ENCODE measurements at places on chromosomes 5 and 9.

- DNase-seq, result no peak
These were observed 633.6 kb downstream of the BNC2 start for GRCh38 chr9:16236882-16237281.

DNA sequence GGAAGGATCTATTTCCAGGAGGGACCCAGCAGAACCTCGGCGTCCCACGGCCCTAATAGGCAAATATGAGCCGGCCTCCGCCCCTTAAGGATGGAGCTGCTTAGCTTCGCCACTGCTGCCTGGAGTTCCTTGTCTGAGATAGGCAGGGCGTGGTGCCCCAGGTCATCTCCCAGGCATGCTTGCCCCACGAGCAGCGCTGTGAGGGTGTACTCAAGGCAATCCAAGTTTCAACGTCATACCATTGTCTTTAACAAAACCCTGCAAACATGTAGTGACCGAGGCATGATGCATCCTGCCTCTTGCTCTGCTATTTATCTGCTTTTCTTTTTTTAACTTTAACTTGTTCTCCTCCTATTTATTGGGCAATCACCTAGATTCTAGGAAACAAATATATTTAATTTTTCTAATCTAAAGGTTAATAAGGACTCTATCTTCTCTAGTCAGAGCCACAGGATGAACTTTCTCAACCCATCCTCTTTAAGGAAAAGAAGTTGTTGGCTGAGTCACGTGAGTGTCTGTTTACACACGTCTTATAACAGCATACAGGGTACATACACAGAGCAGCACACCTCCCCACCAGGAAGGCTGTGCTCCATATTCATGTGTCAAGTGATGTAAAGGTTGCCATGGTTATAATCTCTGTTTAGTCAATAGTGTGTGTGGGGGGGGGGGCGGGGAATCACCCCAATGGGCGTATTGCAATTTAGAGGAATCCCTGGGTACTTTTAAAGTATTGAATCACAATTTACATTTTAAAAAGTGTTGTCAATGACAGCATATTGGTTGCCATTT, 27.3 kb upstream of the ZSWIM6 start:
- no peak for DNase-seq

GRCh38 chr9:20684875-20685696, 1.0 kb downstream of the FOCAD start:
- DNase-seq, result no peak

- DNase-seq, result no peak
These were observed 1.2 kb downstream of the UCK1 start for GRCh38 chr9:131529597-131530545.

- no peak for DNase-seq
These were observed 25.9 kb downstream of the MAPKAP1 start for GRCh38 chr9:125681086-125681622.

DNA sequence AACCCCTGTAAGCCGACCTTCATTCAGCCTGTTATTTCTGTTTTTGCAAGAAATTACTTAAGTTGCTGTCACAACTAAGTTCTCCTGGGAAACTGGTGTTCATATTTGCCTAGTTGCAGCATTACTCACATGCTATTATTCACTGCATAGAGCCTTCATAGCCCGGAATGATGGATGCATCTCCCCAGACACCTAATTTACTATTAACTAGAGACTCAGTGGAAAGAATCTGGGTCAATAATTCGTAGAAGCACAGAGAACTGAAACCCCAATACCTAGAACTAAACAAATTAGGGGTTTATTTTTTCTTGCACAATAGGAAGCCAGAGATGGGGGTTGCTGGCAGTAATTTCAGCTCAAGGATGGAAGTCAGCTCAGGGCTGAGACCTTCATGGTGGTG, 45.7 kb upstream of the FAM170A start:
- DNase-seq, result no peak

DNA sequence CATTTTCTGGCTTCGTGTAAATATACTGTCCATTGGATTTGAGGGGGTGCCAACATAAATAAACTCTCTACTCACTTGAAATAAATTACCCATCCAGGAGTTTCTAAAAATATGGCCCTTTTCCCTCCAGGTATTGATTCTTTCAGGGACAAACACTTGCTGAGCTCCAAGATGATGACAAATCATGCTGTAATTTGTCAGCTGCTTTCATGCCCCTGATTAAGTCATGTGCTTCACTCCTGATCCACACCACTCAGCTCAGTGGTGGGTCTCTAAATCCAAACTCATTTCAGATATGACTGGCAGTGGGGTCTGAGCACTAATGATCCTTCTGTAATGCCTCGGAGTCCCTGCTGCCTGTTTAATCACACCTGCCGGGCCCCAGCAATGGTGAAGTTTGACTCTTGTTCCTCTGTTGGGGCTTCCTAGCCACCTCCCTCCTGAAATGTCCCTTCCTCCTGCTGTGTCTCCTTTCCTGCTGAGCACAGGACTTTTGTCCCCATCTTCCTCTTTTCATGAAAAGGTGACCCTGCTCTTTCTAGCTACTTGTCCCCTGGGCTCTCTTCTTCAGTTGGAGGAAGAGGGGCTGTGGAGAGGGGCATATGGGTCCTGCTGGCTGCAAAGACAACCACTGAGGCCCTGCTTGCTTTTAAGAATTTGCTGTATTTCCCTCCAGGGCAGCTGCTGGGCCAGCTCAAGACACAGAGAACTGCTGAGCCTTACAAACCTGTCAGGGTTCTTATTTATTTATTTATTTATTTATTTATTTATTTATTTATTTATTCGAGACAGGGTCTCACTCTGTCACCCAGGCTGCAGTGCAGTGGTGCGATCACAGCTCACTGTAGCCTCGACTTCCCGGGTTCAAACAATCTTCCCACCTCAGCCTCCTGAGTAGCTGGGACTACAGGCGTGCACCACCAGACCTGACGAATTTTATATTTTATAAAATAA, 200.0 kb downstream of the ATP10B start:
- DNase-seq, result no peak

DNA sequence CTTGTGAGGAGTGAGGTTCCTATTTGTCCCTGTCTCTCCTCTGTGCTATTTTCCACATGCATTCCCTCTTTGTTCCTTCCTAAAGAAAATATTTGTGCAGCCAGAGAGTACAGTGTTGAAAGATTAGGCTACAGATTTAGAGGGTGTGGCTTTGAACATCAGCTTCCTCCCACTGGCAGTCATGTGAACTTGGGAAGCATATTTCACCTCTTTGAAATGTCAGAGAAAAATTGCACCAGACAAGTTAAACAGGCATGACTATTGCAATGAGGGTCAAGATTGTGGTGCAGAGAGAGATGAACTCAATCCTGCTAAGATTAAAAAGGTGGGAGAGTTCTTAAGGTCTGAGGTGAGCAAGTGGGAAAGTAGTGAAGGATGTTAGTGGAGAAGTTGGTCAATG, 641.0 kb downstream of the DNAH5 start:
- DNase-seq, result no peak

DNA sequence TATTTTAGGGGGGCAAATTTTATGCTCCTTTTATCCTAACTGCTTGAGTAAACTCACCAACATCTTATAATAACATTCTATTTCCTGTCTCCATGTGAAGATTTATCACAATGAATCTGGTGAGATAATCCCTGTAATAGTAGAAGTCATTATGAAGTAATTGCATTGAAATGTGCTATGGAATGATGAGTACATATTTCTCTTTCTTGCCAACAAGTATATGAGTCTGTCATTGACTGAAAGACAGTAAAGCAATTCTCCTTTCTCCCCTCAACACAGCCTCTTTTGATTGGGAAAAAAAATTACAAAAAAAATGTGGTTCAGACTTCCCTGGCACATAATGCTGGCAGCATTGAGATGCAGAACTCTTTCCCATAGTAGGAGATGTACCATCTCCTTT, 459.2 kb upstream of the RGMB start:
- no peak for DNase-seq

DNA sequence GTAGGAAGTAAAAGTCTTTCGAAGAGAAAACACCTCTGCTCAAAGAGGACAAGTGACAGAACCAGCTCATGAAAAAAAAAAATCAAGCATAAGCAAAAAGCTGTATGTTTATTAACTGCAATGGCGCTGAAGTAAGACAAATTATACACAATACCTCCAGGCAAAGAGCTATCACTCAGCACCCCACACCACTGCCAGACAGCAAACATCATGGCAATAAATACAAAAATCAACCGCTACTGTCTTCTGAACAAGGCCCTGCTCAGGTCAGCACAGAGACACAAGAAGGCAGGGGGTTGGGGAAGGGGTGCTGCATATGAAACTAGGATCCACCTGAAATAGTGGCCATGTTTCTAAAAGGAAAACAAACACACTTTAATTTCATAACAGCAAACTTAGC, 50.4 kb downstream of the MAPKAP1 start:
- DNase-seq, result no peak

- no peak for DNase-seq
These were observed 538.2 kb upstream of the ZNF462 start for GRCh38 chr9:106324591-106325280.

GRCh38 chr9:131442351-131442750, 48.5 kb downstream of the PRRC2B start:
- DNase-seq, result no peak

- DNase-seq, result no peak
These were observed 14.9 kb upstream of the TMEM252 start for GRCh38 chr9:68555437-68556150.

DNA sequence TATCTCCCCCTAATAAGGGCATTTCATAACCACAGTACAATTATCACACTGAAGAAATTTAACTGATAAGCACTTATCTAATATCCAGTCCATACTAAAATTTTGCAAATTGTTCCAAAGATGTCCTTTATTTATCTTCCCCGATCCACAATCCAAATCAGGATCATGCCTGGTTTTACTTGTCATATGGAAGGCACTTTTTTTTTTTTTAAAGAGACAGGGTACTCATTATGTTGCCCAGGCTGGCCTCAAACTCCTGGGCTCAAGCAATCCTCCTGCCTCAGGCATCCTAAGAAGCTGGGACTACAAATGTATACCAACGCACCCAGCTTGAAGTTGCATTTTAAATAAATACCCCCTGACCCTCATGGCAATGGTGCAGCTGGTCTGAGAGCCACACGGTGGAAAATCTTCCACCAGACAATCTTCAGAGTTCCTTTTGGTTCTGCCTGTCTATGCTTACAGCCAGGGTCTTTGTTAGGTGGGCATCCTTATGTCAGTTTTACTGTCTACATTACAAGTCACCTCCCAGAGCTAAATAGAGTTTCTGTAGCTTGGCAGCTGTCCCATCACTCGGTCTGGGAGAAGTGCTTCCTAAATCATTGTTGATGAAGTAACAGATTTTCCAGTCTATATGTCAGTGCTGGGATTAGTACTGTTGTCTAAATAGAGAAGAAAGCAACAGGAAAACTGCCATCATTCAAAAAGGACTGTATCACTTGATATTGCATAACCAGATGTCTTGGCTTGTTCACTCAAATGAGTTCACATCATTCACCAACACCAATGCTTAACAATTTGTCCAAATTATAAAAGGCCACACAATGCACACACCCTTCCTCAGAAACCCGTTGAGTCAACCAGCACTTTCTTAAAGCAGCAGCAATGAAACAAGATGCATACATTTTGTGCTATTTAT, 26.4 kb downstream of the PTPN3 start:
- DNase-seq, result no peak

- DNase-seq, result no peak
These were observed 5.2 kb downstream of the SLC31A2 start for GRCh38 chr9:113155911-113156588.

GRCh38 chr5:124025306-124025845, 513.4 kb downstream of the CSNK1G3 start:
- no peak for DNase-seq

GRCh38 chr5:31049936-31050704, 143.4 kb upstream of the CDH6 start:
- no peak for DNase-seq

DNA sequence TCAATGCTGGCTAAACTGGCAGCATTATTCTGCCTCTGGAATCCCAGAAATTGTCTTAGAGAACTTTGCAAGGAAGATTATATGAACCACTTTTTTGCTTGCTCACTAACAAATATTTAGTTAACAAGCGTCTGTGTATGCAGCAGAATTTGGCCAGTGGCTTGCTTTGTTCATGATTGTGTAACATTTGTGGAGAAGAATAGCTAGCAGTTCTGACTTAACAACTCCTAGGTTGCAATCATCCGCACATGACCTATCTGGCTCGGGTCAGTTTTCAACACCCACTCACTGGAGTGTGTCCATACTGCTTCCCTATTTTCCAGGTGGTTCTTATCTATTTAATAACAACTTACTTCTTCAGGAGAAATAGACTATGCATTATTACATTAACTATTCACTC, 98.5 kb downstream of the SNX18 start:
- no peak for DNase-seq

DNA sequence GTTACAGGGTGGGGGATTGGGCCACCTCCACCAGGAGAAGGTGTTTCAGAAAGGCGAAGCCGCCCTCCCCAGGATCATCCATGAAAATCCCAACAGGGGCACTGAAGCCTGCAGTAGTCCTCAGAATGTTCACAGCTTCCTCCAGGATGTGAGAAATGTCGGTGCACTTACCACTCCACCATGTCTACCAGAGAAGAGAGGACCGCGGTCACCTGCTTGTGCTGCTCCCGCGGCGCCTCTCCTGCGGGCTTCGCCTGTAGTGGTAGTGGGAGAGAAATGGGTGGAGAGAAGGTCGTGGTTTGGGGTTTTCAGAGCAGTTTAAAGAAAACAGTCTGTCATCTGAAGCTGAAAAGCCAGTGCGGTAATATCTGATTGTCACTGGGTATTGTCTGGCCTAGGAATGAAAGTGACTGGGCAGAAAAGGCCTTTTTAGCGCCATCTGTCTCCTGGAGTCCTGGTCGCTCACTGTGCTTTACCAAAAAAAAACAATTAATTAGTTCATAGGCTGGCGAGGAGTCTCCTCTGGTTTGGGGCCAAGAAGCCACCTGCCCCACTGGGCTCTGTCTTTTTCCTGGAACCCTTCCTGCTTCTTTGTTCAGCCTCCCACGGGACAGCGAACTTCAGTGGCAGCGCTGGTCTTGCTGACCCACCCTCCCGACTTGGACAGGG, 23.0 kb upstream of the PPP1R26 start:
- DNase-seq, result no peak

DNA sequence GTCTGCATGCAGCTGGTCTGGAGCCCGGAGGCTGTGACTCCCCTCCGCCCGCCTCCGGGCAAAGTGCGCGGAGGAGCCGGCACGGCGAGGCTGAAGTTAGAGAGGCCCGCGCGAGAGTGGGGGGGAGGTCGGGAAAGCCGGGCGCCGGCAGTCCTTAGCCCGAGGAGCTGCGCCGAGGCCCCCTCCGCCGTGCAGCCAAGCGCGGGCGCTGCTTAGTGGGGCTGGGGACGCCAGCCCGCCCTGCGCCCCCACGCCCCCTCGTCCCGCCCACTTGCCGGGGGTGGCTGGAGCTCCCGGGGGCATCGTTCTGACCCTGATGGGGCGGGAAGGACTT, 403 bp downstream of the NINJ1 start:
- DNase-seq, result no peak

GRCh38 chr9:131330814-131331600, 41.5 kb downstream of the PLPP7 start:
- no peak for DNase-seq

DNA sequence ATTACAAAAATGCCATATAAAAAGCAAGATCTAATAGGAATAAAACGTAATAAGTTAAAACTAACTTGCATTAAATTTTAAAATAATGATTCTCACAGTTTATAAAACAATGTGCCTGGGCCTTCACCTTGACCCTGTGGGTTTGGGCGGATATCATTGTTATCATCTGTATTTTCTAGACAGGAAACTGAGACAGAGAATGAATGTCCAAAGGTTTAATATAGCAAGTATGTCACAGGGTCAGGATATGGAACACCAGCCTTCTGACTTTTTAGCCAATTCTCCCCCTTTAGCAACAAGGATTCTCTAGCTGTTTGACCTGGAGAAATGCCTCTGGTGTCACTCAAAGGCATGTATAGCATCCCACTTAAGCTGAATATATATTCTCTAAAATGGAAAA, 67.2 kb downstream of the ITGA1 start:
- DNase-seq, result no peak

GRCh38 chr9:20355022-20355421, 267.3 kb downstream of the MLLT3 start:
- no peak for DNase-seq

Measured in activated naive CD4-positive, alpha-beta T cell (primary cell).